Vagina (tissue), 2 donors: ENCODE measurements at places on chromosomes 5 and 9.
A peak's percentile ranks its signal among the peaks of the same experiment; 100 is the strongest.

GRCh38 chr5:176427971-176428370 is 11.6 kb upstream of the CLTB start:
- no peak for DNase-seq

DNA sequence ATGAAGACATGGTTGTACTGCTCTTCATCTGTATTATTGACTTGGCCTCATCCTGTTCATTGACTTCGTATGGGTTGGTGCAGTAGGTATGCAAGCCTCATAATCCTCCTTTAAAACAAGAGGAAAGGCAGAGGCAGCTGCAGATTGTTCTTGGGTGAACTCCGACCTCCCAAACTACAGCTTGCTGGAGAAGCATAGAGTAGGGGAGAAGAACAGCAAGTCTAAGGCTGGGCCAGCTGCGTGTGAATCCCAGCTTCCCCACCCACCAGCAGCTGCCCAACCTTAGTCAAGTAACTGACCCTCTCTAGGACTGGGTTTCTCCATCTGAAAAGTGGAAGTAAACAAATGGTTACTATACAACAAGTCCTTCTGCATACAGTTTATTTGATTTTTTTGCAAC is 114.5 kb upstream of the WWC1 start:
- DNase-seq = no peak

GRCh38 chr5:107484281-107484680 is 186.5 kb downstream of the EFNA5 start:
- DNase-seq = no peak

- DNase-seq = no peak
Measured at GRCh38 chr9:111936391-111936790, 39.8 kb downstream of the UGCG start.

DNA sequence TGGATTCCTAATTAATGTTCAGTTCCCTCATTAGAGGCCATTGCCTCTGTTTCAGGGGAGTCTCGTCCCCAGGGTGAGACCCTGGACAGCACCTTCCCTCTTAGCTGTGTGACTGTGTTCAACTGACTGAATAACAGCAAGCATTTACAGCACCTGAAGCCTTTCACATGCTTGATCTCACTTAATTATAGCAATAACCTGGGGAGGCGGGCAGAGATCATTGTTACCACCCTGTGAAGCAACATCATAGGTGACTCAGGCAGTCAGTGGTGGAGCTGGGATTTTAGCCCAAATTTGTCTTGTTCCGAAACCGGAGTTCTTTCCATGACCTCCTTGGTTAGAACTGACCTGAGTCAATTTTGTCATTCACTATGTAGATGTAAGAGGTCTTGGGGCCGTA is 105.2 kb upstream of the RAD23B start:
- no peak for DNase-seq

GRCh38 chr5:178441486-178442270 is 148.5 kb downstream of the COL23A1 start:
- DNase-seq = no peak

DNA sequence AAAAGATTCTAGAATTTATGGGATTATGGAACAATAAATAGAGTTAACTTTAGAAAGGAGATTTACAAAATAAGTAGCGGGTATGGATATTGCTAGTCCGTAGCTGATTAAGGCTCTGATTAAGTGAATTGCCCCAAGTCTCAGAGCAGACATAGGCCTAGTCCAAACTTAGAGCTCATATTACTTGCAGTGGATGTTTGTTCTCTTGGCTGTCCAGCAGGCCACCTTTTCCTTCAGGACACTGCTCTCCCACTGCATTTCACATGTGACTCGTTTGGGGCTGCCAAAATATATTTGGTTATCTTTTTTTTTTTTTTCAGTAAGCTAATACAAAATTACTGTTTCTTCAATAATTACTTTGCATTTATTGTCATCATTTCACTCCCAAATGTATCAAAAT is 76.6 kb downstream of the ARRDC3 start:
- DNase-seq = no peak

DNA sequence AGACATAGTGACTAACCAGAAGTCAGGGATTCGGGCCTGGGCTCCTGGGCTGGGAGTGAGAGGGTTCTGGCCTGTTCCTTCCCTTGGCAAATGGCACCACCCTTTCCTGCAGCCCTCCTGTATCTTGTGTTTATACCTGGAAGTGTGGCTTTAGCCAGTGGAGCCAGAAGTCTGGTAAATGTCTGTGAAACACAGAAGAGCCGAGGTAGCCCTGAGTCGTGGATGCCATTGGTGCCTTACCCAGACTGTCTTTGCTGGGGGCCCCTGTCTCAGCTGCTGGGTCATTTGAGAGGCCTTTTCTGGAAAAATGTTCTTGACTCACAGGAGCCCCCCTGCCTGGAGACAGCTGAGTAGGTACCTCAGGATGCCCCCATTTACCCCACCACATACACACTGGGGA is 95.7 kb upstream of the BASP1 start:
- DNase-seq = no peak

DNA sequence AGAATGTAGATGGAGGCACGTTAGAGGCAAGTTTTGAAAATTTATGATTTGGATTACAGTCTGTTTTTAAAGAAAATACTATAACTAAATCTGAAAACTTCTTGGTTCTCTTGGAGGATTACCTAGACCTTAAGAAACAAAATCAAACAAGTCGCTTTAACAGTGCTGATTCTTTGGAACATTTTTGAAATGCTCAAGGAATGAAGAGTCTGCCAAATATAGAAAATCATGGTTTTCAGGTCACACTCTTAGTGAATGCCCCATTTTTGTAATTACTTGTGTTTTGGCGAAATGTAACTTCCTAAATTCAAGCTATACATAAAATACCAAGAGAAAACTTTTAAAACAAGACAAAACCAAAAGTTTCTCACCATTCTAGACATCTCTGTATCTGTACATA is 93.2 kb downstream of the EQTN start:
- DNase-seq = no peak

GRCh38 chr9:121798941-121799340 is 147.5 kb downstream of the DAB2IP start:
- no peak for DNase-seq

- DNase-seq = no peak
Measured at GRCh38 chr5:75023368-75024159, 28.8 kb downstream of the GCNT4 start.

- no peak for DNase-seq
Measured at GRCh38 chr5:66621146-66621545, 25.0 kb downstream of the MAST4 start.

DNA sequence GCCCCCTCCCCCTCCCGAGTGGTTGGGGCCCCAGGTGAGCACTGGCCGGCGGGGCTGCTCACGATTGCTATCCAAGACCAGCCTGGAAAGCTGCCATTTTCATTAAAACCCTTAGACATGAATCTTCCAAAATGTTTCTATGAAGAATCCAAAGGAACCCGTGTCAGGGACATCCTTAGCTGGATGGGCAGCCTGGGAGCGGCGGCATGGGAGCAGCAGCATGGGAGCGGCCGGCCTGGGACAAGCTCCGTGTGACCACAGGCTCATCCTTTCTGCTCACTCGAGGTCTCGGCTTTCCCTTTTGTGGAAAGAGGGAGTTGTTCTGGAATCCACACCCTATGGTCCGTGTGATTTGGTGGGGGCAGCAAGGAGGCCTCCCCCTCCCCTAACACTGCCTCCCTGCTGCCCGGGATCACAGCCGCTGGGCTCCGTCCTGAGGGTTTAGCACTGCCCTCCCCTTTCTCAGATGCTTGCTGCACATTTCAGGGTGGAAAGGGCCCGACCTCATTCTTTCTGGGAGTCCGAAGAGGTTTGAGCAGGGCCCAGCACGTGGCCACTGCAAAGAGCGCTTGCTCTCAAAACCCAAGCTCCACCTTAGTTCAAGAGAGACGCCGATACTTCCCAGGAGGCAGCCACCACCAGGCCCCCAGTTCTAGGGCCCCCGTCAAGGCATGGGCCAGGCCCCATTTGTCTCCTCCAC is 127.7 kb downstream of the RXRA start:
- DNase-seq = no peak

DNA sequence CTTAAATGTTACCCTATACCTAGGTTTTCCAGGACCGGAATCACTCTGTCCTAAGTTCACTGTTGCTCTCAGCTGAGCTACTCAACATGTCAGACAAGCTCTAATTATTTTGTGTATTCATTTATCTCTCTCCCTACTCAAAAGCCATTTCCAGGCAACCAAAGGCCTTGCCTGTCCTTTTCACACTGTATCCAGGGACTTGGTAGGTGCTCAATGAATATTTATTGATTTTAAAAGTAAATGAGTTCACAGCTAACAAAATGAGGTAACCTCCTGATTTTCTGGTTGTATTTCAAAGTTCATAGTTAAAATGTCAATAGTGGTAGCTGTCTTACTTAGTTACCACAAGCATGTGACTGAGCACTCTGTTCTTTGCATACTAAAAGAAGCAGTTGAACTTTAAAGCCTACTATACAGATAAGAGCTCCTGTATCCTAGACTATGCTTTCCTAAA is 522.2 kb downstream of the ACTL7B start:
- DNase-seq = no peak

GRCh38 chr5:65805089-65805488 is 83.1 kb downstream of the NLN start:
- no peak for DNase-seq

GRCh38 chr5:90803876-90804275 is 245.3 kb downstream of the ADGRV1 start:
- DNase-seq = no peak

DNA sequence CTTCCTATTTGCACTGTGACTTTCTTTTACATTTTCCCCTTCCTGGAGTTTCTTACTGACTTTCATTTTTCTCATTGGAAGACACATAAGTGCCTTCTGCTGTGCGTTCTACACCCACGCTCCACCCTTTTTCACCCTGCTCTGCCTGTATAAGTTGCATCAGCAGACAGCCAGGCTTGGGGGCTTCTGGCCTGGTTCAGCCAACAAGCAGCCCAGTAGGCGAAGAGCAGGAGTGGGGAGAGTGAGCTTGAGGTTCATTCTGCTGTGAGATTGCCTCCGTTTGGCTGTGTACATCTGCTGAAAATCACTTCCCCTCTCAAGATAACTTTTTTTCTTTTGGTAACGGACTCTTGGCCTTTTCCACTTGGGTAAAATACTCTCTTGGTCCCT is 38.4 kb downstream of the RASGRF2 start:
- no peak for DNase-seq

DNA sequence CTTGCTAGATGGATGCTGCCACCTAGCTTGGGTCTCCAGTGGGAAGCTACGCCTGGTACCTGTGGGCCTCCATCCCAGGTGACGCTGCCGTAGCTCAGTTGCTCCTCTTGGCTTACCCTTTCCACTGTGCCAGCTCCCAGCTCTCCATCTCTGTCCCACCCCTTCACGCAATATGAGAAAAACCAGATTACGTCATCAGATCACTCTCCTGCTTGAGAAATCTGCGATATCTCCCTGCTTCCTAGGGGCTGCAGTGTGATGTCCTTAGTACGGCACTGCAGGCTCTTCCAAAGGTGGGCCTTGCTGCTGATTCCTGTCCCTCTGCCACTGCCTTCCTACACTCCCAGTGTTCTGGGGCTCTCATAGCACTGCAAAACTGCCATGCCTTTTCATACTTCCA is 28.9 kb downstream of the NSG2 start:
- no peak for DNase-seq

GRCh38 chr5:128572051-128572929 is 34.2 kb upstream of the FBN2 start:
- no peak for DNase-seq

DNA sequence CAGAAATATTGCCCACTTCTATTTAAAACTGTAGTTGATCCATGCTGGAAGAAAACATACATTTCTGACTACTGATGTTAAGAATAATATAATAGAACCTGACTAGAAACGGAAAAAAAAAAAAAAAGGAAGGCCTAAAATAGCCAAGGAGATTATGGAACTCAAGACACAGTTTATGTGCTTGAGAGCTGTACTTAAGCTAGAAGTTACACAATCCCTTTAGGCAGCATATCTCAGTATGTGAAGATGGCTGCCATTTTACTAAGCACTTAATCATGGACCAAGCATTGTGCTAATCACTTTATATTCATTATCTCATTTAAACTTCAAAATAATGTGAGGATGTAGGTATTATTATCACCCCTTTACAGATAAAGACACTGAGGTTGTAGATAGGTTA is 73.0 kb upstream of the NR4A3 start:
- DNase-seq = no peak

DNA sequence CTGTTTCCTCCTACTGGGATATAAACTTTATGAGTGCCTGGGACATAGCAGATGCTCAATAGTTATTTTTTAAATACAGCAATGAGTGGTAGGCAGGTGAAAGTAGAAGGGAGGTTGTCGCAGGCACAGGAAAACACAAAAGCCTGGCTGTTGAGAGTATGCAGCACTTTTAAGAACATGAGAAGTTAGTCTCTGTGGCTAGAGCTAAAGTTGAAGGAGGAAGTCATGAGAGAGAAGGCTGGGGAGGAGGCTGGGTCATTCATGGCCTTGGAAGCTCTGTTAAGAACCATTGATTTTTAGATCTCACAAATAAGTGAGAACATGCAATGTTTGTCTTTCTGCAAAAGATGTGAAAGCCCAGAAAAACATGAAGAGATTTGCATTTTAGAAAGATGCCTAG is 126.7 kb downstream of the PRKACG start:
- no peak for DNase-seq

GRCh38 chr9:129317179-129318011 is 139.3 kb upstream of the IER5L start:
- DNase-seq = peak; percentile 85

DNA sequence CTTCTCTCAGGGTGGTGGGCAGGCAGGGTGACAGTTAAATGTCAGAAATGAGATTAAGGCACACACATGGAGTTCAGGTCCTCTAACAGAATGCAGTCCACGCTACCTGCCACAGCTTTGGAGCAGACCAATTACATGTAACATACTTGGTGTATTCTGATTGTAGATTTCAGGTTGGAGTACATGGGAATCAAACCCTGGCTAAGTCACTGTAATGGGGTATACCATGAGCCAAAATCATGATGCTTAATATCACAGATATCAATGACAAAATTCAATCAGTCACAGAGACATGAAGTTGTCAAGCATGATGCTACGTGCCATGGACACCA is 48.9 kb downstream of the MEF2C start:
- no peak for DNase-seq

DNA sequence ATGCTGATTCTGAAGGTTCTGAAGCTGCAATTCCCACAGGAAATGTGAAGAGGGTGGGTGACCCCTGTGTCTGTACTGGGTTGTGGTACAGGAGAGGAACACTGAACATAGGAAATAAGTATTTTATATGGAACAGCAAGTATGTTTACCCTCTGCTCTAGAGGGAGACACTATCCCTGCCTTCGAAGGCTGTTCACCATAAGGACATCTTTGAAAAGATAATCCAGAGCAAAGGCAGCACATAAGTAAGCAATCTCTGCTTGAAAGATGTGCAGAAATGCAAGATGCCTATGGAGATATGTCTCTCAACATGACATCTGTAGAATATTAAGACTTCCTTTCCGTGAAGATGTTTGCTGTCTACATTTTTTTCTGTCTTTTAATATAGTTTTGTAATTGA is 184.4 kb upstream of the EFNA5 start:
- DNase-seq = no peak

DNA sequence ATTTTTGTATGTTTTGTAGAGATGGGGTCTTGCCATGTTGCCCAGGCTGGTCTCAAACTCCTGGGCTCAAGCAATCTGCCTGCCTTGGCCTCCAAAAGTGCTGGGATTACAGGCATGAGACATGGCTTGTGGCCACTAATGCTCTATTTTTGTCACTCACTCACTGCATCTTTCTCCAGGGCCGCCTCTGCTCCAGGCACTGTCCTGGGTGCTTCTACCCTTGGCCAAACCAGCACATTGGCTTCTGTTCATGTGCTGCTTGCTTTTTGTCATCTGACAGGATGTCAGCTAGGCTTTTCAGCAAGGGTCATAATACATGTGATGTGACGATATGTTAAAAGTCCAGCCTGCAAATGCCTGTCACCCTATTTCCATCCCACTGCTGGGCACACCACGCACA is 3.2 kb downstream of the ODF2 start:
- no peak for DNase-seq
